ENCODE measurements at places on chromosomes 4 and X.

- DNase-seq = no peak
Observed at GRCh38 chr4:82260632-82261031, 113.2 kb downstream of the HNRNPD start.

- no peak for DNase-seq
Observed at GRCh38 chrX:154488336-154489075, 1.9 kb downstream of the SLC10A3 start.

DNA sequence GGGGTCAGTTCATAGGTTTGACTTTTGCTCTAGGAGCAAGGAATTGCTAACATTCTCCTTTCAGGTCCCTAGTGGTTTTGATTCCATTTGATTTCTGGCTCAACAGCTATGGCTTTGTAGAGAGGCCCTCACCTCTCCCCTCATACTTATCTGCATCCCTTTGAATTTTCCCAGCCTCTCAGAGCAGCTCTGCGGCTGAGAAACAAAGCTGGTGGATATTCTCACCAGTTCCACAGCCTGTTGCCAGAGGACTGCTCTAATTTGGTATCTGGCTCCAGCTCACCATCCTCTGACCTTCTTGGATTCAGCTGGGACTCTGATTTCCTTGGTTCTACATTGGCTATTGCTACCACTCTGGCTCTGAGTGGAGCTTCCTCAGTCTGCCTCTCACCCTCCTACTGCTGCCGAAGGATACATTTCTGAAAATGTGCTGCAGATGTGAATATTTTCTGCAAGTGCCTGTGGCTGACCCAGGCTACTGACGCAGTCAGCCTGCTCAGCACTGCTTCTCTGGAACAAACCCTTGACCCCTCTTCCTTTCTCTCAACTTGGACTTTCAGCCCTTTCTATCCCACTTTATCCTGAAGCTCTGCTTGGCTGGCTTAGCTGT, 110.9 kb upstream of the ENPEP start:
- no peak for DNase-seq

DNA sequence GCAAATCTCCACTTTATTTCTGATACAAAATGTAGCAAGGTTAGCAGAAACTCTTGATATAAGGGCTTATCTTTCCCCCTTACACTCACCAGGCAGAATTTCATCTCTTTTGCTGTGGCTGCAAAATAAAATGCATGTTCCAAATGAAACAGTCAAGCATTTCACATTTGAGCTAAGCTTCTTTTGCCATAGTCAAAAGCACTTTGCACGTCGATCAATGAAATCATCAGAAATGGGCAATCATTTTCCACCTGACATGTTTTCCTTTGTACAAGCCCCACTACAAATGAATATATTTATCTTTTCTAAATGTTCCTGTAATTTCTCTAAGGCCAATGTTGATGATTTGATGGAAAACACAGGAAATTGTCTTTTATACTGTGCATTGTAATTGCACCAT, 178.4 kb downstream of the ANKRD50 start:
- DNase-seq = no peak

GRCh38 chr4:186831574-186831973, 107.9 kb upstream of the FAT1 start:
- no peak for DNase-seq

DNA sequence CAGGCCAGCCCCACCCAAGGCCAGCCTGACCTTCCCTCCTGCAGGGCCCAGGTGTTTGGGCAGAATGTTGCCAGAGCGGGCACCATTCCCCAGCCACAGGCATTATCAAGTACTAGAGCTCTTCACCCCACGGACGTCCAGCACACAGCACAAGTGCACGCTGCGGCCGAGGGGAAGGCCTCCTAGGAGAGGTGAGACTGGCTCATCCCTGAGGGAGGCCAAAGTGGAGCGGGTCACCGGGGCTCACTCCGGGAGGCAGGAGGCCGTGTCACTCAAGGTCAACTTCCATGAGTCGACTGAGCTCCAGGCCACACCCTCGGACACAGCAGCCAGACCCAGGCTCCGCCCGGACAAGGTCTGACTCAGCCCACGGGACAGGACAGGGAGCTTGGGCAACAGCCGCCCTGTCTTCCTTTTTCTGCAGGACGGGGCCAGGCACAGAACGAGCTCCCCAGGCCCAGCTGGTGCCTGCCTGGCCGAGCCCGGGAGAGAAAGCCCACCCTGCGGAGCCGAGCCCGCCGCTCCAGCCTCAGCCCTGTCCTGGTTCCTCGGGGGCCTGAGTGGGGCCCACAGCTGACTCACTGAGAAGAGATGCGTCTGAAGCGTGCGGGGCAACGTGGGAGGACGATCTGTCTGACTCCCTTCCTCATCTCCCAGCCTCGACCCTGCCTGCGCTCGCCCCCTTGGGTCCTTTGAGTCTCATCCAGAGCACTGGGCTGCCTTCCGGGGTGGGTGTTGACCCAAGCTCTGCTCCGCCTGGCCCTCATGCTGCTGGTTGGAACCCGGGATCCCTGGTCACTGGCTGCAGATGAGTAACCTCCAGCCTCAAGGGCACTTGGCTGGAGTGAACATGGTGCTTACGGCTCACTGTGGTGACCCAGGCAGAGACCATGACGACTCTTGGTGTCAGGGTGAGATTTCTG, 1.6 kb downstream of the SLC49A3 start:
- DNase-seq = no peak

DNA sequence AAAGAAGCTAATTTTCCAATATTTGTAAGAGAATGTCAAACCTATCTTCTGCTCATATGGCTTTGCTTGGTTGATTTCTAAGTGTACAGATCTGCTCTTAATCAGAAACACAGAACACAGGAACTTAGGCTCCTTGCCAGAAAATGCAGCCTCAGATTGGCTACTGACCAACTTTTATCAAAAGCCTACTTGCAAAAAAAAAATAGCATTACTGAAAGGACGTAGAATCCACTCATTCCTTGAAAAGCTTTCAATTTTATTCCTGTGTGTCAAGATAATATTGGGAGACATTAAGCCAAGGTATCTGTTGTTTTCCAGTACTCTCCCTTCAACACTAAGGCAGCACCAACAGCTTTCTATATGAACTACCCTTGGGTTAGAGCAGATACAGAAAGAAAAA, 127.6 kb upstream of the INTU start:
- peak; percentile 4 for DNase-seq

All from NCI-H2029 (cell line).